SHP77 treated with DMSO at 0.1 percent for 48 hours (cell line): ENCODE measurements at places on chromosomes 3 and 15.

DNA sequence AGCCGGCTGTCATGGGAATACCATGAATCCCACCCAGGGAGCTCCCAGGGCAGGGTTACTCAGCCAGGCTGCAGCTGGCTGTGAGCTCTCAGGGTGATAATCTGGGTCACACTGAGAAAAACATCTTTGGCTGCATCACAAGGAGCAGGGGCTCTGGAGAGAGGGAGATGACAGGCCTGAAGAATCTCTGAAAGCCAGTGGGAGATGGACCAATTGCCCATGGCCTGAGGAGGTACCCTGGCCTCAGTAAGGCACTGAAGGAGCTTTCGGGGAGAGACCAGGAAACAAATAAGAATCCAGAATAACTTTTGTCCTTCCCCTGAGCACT lies 28.2 kb upstream of the GOLGA6C start:
- DNase-seq = no peak

GRCh38 chr3:189108067-189108466 lies 63.7 kb upstream of the TPRG1 start:
- DNase-seq = no peak

DNA sequence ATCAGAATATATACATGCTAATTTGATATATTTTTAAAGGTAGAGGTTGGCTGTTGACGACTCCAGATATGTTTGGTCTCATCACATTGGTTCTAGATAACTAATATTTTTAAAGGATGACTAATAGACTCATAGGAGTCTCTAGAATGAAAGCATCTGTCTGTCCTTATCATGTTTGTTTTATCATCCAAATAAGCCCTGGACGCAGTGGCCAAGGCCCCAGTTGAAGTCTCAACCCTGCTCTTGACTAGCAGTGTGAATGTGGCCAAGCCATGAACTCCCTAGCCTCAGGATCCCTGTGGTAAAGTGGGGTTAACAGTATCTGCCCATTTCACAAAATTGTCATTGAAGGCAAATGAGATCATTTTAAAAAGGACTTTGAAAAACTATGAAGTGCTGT lies 53.6 kb downstream of the ABHD2 start:
- no peak for DNase-seq

GRCh38 chr3:189638276-189639031 lies 7.3 kb downstream of the TP63 start:
- no peak for DNase-seq

- no peak for DNase-seq
Observed at GRCh38 chr3:19539518-19540392, 391.4 kb downstream of the KCNH8 start.

DNA sequence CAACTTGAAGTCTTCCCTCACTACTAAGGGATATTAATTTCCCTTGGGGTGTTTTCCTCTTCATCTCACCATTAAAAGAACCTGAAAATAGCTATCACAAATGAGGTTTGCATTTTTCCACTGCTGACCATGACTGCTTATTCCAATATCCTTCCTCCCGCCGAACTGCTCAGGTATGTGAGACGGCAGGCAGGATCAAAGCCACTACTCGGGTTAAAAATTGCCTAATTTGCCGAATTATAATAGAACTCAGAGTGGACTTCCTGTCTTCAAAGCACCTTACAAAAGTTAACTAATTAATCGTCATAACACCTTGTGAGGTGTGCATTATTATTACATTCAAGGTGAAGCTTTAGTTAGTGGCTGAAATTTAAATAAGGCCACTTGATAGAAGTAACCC lies 655.2 kb upstream of the ADAMTS9 start:
- DNase-seq = no peak

DNA sequence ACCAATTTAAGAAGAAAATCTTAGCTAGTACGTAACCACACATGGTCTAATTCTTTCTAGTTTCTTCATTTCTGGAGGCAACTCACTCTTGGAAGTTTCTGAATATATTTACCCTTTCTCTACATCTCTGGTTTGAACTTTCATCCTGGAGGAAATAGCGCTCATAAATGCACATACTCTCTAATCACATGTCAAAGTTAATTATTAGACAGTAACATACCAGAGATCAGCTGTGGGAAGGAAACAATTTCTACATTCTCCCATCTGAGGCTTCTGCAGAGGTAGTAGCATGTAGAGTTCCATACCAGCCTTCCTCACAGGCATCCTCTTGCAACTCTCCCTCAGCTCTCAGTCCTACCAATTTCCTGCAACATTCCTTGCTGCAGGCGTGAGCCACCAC lies 132.5 kb downstream of the RBPMS2 start:
- no peak for DNase-seq

DNA sequence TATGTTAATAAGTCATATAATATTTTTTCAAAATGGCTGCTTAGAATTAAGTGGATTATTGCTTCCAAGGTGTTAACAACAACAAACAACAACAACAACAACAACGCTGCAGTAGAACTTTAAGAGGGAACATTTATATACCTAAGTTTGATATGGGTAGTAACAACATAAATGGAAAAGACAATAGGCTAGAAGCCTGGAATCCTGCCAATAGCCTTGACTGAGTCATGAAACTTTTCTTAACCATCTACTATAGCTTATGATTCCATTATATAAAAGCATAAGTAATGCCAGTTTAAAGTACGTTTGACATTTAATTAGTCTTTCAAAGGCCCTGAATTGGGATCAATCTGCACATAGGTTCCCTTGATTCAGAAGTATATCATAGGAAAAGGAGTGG lies 31.2 kb downstream of the SATB1 start:
- DNase-seq = no peak

DNA sequence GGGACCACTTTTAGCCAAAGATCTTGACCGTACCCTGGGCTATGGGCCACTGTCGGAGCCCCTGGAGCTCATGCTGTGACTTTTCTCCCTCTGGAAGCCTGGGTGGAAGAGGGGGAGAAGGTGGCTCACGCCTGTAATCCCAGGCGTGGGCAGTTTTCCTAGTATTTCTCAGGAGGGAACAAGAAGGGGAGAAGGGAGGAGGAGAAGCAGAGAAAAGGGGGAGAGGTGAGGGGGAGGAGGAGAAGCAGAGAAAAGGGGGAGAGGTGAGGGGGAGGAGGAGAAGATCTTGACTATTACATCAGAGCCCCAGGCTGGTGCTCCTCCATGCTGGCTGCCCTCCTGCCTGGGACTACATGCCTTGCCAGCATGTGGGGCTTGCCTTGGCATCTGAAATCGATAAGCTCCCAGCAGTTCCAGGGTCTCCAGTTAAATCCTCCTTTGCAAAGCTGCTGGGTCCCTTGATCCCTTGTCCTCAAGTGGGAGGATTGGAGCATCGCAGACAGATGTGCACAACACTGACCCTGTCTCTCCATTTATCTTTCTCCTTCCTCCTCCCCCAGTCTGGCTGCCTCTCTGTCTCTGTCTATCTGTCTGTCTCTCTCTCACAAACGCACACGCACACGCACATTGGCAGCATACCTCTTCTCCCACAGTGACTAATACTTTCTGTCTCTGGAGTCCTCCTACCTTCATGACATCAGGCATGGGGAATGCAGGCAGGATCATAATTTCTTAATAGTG lies 41.6 kb downstream of the MRAS start:
- no peak for DNase-seq

DNA sequence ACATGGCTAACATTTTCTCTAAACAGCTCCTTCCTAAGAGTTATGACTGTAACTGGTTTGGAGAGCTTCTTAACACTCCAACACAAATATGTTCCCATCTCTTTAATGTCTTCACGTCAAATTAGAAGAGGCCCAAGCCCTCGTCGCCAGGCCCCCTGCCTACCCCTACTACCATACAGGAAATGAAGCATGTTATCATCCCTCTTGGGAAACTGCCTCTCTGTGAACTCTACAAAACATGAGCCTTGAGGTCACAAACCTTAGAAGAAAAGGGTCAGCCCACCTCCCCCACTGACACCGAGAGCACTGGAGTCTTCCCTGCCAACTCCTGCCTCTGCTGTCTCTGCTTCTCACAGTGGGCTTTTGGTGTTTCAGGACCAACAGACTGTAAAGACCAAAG lies 243.1 kb upstream of the STT3B start:
- no peak for DNase-seq

DNA sequence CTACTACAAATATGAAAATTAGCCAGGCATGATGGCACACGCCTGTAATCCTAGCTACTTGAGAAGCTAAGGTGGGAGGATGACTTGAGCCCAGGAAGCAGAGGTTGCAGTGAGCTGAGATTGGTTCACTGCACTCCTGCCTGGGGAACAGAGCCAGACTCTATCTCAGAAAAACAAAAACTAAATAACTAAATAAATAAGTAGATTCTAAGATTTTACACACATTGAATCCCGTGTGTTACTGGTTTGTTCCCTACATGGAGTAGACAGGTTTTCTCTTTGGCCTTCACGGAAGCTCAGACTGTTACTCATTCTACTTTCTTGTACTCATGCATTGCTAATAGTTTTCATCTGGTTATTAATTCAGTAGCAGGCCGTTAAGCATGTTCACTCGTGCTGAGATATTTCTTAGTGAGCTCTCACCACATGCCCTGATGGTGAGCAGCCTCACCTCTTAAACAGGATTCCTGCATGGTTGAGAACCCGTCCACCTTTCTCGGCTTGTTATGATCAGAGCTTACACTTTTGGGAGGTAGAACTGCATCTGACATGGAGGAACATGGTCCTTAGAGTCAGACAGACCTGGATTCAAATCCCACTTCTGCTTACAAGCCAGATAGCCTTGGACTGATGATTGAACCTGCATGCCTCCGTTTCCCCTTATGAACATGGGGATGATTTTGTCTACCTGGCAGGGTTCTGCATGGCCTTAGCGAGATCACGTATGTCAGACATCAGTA lies 49.1 kb downstream of the CMTM7 start:
- DNase-seq = no peak

- DNase-seq = no peak
Observed at GRCh38 chr3:145224886-145225285, 936.1 kb downstream of the PLOD2 start.

DNA sequence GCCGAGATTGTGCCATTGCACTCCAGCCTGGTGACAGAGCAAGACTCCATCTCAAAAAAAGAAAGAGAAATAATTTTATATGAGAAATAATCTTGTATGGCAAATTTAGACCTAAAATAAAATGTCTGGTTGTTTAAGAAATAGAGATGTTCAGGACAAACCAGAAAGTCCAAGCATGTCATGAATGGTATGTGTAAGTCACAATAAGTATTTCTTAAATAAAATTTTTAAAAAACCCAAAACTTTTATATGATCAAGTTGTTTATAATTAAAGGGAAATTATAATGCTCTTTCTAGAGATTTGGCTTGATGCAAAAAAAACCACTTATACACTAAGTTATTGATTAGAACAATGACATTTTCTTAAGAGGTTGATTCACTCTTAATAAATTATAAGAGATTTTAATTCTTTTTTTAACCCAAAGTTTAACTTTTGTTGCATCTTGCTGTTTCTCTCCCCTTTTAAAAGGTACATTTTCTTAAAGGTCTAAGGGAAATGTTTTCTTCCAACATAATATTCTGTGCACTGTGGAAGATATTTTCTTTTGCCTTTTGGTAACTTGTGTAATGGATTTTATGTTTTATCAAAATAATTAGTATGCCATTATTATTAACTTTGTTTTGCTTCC lies 105.7 kb downstream of the RTP4 start:
- no peak for DNase-seq

DNA sequence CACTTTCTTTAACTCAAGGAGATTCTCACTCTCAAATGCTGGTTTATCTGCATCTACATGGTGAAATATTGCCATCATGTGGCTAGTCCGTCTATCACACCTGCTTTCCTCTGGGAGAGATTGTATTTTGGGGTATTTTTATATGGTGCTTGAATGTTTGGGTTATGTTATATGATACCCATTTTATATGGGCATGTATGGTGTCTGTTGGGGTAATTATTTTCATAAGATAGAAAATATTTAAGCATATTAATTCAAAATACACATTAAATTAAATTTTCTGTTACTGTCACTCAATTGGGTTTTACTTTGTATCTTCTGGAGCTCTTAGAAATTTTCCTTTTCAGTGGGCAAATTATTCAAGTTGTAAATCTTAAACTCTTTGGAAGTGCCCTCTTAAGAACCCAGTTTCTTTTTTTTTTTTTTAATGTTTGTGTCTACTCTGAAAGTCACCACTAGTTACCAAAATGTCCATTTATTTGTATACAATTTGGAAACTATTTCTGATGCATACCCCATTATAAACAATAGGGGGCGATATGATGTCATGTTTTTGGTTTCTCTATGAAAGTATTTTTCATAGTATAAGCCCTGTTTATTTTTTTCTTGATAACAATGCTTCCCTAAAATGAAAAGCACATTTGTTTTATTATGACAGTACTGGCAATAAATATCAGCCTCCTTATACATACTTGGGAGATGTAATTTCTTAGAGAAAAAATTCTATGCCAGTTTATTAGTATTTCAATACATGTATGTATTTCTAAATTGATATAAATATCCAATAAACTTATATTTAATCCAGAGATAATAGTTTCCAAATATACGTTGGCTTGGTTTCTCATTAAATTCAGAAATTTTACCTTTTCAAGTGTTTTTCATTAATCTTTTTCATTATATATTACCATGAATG lies 36.1 kb upstream of the PLSCR5 start:
- peak; percentile 45 for DNase-seq

DNA sequence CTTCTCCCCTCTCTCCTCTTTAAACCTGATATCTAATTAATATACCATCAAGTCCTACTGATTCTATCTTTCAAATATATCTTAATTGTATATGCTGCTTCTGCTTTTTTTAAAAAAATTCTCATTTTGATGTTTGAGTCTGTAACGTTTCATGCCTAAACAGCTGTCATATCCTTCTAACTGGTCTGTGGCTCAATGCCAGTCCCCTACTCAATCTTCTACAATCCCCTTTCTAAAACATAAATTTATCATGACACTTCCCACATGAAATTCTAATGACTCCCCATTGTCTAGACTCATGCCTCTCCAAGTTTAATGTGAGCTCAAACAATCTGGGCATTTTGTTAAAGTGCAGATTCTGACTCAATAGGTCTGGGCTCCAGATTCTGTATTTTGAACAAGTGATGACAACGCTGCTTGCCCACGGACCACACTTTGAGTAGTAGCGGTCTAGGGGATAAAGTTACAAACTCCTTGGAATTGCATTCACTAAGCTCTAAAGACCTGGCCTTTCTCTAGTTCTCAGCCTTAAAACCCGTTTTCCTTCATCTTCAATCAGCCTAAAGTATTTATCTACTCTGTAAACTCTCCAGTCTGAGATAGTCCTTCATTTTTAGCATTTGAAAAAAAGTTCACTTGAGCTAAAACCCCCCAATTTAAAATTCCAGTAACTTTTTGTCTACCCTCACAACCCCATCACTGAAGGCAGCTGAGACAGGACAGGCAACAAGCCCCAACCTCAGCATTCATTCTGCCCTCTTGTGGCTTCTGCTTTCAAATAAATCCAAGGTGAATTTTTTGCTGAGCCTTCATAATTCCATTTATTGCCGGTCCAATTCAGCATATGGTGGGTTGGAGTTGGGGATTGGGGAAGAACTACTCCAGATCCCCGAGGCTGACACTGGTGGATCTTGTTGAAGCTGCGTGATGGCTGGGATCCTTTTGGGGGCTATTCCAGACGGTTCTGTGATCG lies 88.1 kb upstream of the THRB start:
- DNase-seq = no peak
